ENCODE measurements at places on chromosomes 3 and 15.

DNA sequence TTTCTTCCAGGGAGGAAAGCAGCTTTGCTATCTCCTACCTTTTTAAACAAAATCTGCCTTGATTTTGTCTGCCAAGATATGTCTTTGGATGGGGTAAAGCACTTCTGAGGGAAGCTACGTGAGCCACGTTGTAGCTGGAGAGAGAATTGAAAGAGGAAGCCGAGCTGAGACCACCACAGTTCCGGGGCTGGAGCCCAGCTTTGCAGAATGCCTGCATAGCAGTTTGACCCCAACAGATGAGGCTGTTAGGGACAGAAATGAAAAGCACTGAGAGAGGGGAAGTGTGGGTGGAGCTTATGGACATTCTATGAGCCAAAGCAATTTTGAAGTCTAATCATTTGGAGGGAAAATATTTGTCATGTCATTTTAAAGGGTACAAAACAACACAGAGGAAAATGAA, 45.4 kb downstream of the LIPC start:
- peak; percentile 46 for DNase-seq

- DNase-seq, result peak; percentile 87
These were observed 901 bp downstream of the ALCAM start for GRCh38 chr3:105367406-105368213.

DNA sequence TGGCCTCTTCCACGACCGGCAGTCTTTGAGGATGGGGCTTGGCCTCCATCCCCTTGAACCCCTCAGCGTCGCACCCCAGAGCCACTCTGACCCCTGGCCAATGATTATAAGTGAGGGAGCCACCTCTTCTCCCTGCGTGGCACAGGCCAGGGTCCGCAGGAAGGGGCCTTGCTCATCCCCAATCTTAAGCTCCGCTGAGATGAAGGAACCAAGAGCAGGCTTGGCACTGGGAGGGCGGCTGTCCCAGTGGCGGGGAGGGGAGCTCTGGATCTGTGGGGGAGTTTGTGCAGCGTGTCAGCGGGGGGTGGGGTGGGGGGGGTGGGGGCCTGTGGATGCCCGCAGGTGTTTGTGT, 13.8 kb upstream of the ADPGK start:
- DNase-seq, result no peak

DNA sequence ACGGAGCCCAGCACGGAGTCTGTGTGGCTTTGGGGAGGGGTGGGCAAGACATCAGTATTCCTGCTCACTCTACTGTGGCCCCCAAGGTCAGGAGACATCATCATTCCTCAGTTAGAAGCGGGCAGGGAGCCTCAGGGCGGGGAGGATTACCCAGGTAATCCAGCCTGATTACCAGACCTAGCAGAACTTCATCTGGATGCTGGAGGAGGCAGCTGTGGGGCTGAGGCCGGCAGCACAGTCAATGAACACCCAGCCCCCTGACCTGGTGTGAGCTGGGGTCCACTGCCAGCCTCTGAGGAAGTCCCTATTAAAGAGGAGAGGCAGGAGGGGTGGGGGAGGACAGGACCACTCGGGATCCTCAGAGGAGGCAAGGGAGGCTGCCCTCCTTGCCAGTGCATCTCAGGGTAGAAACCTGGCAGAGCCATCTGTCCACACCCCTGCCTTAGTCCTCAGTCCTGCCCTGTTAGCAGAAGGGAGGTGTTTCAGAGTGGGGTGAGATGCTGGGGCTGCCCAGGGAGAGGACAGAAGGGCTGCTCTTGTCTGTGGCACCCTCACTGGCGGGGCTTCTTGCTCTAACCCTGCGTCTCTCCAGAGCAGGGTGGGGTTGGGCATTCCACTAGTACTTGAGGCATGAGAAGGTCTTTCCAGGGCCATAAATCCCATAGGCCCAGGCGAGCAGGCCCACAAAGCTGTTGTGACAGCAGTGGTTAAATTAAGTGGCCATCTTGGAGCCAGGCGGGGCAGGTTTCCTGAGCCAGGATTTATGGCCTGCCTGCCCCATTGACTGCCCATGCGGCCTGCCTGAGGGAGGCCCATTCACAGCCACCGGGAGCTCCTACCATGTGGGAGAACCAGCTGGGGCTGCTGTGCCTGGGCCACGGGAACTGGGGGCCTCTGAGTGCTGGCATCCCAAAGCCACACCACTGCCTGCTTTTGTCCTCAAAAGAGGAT, 82.1 kb downstream of the LINGO1 start:
- no peak for DNase-seq

GRCh38 chr3:7504886-7505775, 644.2 kb downstream of the GRM7 start:
- DNase-seq, result no peak

GRCh38 chr15:72098040-72098439, 19.9 kb downstream of the MYO9A start:
- DNase-seq, result no peak

DNA sequence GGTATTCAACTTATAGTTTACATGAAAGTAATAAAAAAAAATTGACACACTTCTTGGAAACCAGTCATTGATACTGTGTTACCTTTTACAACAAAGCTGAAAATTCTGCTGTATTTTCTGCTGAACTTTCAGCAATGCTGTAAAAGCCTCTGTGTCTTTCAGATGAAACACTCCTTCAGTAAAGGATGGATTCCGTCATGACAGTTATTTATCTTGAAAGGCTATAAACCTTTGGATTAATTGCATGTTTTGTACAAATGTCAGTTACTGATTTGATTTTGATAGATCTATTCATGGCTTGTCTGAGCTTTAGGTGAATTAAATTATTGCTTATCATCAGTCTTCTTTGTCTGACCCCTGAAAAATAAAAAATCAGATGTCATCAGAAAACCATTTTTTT, 355.1 kb downstream of the NAALADL2 start:
- DNase-seq, result no peak

GRCh38 chr15:91099616-91099994, 452 bp upstream of the SV2B start:
- no peak for DNase-seq

DNA sequence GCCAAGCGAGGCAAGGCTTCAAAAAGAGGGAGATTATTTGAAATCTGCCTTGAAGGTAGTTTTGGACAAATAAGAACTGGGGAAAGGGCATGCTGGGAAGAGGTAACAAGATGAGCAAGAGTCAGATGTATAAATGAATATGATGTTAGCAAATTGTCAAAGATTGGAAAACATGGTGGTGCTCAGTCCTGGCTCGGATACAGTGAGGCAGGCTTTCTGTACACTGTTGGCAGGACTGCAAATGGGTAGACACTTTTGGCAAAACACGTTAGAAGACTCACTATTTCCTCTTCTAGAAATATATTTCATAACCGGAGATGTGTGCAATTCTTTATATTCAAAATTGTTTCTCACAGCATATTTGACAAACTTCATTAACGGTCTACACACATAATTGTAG, 429.9 kb downstream of the IL5RA start:
- no peak for DNase-seq

DNA sequence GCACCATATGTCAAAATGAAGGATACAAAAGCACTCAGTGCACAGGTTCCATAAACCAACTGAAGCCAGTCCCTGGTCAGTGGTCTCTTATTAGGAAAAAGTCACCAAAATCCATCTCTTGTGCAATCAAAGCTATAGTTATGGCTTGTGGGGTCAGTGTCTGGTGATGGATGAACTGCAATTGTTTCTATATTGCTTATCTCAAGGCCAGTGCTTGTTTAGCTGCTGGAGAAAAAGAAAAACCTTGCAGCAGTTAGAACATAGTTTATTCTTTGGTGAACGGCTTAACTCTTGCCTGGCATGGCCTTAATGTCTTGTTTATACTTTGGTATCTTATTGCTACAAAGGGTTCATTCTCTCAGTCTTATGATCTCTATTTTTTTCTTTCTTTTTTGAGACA, 2.9 kb upstream of the UQCRC1 start:
- DNase-seq, result no peak

- peak; percentile 75 for DNase-seq
These were observed 15.5 kb downstream of the TBC1D2B start for GRCh38 chr15:78061963-78062427.

GRCh38 chr3:114428044-114428595, 134.3 kb downstream of the TIGIT start:
- DNase-seq, result no peak

DNA sequence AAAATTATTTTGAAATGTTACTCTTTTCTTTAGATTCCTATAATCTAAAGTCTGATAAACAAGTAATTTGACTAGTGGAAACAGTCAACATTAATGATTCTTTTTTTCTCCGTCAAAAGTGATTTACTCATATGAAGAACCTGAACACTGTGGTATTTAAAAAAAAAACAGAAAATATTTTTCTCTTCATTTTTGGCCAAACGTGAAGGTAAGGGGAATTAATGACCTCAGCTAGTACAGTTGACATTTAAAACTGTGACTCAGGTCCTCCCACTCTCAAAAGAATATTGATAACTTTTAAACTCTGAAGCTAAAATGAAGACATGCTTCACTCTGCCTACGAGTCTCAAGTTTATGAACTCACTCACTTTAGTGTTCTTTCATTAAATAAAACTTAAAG, 34.5 kb downstream of the TIGIT start:
- no peak for DNase-seq

DNA sequence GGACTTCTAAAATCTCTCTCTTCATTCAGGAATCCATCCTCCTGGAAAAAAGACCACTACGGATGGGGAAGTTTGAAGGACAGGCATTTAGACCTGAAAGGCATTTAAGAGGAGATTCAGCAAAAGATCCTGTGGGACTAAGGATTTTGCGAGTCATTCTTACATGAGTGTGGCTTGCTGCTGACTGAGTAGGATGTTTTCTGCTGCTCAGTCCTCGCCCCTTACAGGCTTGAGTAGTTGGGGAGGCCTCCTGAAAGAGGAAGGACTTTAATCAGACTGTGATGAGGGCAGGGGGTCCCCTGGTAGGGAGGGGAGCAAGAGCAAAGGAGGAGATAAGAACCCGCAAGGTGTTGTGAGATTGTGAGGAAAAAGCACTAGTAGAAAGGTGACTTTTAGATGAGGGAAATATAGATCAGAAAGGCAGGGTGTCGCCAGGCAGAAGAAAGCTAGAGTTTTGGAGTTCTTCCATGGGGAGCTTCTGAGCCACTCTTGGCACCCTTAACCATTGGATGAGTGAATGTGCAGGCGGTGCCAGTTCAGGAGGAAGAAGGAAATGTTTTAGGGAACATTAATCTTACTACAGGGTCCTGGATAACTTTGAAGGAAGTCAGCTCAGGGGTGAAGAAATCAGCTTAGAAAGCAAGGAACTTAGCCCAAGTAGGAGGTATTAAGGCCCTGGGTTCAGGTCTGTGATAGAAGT, 171.1 kb downstream of the RORA start:
- DNase-seq, result no peak

DNA sequence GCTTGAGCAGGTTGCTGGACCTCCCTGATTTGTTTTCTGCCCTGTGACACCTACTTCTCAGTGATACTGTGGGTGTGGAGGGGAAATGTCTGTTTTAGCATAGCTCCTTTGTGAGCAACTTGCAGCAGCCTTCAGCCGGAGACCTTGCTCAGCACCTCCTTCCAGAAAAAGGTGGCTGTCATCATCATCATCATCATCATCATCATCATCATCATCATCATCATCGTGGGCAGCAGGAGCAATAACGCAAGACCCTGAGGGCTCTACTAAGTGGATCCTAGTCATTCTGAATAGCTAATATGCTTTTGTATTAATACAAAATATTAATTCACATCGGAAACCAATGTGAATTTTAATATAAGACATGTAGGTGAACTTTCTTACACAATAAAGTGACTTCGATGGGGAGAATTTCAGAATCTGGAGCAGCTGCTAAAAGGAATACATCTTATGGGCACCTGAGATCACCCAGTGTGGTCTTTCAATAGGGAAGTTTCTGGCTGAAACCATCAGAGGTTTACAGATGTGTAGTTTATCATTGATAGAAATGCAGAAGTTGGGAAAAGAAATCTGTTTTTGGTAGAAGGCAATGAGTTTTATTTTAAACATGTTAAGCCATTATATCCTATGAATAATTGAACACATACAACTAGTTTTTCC, 8.6 kb downstream of the GABRR3 start:
- no peak for DNase-seq

GRCh38 chr3:50150863-50151686, 4.0 kb upstream of the SEMA3F start:
- DNase-seq, result no peak

- no peak for DNase-seq
These were observed 3.5 kb downstream of the RFTN1 start for GRCh38 chr3:16509721-16510619.

Measured in hematopoietic multipotent progenitor cell treated with erythropoietin and hydrocortisone succinate and interleukin-3 and kit ligand, for 6 days (in vitro differentiated cells).